ENCODE measurements at places on chromosomes 1 and 21.

DNA sequence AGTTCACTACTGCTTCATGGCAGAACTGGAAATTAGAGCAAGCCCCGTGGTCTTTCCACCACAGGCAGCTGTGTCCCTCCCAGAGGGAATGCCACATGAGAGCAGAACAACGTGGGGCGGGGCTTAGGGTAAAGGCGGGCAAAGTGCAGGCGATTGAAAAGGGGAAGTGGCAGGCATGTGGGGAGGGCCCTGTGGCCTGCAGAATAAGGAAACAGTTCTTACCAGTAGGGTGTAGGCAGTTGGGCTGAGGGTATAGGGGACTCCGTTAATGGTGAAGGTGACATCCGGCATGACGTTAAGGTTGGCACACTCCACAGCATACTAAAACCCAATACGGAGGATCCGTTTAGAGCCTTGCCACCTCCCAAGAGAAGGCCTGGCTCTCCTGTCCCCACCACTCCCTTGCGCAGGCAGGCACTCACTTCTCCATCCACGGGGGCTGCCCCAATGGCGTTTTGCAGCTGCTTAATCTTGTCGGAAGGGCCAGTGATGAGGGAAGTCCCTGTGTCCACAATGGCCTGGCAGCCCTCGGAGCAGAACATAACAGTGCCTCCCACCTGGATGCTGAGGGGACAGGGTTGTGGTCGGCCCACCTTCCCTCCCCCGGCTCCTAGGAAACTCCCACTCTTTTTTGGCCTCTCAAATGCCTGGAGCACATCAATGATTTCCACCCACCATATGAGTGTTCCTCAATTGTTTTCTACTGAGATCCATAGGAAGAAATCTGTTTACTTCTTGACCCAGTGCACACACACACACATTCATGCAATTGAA is 9.1 kb upstream of the RAB7B start:
- DNase-seq, result peak; percentile 6

DNA sequence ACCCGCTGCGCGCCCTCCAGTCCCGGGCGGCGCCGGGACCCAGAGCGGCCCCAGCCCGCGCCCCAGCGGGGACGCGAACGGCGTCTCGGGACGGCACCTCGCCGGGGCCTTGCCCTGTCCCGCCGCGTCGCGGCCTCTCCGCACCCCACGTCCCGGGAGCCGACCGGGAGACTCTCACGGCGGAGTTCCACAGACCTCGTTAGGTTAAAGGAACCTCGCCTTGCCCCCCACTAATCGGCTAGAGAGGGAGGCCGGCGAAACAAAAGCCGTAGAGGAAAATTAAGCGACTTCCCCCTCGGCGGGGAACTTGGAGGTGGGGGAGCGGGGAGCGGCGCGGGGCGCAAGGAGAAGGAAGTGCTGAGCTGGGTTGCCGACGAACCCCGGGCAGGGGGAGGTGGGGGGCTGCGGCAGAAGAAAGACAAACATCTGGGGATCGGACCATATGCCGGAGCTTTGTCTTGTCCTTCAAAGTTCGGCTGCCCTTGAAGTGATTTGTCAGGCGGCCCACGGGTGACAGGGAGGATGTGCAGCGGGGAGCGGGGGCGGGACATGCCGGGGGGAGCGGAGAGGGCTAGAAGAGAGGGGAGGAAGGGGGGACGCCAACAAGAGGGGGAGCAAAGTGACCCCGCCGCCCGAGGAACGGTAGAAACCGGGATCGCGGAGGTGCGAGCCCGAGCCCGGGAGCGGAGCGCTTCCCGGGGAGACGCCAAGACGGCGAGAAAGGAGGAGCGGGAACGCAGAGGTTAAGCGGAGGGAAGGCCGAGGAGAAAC is 120.0 kb upstream of the RRP15 start:
- peak; percentile 52 for DNase-seq

GRCh38 chr1:87760155-87760554 is 431.5 kb downstream of the LMO4 start:
- no peak for DNase-seq

GRCh38 chr1:87130438-87130837 is 198.2 kb upstream of the LMO4 start:
- no peak for DNase-seq

GRCh38 chr1:167777269-167777650 is 55.5 kb downstream of the MPZL1 start:
- DNase-seq, result no peak

GRCh38 chr1:25616987-25617624 is 515 bp downstream of the MAN1C1 start:
- DNase-seq, result no peak

GRCh38 chr1:173161510-173162221 is 45.5 kb downstream of the TNFSF4 start:
- no peak for DNase-seq

DNA sequence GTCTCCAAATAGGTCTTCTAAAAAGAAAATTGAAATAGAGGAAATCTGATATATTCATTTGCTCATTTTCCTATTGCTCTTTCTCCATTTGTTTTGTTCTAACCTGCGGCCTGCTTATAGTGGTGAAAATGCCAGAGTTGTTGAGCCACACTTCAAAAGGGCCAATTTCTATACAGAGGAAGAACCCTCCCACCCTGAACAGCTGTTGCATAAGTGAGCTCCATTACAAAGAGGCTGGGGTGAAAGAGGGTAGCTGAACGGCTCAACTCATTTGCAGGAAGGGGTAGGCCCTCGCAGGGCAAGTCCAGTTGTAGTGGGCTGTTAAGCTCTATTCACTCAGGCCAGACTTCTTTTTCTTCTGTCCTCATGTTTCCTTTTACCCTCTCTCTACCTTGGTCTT is 8.8 kb downstream of the ADCY10 start:
- no peak for DNase-seq

DNA sequence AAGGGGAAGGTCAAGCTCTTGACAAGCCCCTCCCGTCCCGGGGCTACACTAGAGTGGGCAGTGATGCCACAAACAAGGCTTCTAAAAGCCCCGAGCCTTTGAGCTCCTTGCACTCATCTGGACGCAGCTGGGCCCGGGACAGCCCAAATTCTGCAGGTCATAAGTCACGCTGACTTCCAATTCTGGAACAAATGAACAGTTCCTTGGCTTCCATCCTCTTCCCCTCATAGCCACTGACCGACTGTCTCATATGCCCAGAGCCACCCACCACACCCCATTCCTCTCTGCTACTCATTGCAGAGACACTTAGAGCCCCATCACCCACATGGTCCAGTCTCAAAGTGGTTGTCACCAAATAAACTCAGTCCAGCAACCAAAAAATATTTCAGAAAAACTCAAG is 32.8 kb upstream of the PRELP start:
- DNase-seq, result no peak

- no peak for DNase-seq
Observed at GRCh38 chr1:212678456-212679410, 20.9 kb downstream of the BATF3 start.

DNA sequence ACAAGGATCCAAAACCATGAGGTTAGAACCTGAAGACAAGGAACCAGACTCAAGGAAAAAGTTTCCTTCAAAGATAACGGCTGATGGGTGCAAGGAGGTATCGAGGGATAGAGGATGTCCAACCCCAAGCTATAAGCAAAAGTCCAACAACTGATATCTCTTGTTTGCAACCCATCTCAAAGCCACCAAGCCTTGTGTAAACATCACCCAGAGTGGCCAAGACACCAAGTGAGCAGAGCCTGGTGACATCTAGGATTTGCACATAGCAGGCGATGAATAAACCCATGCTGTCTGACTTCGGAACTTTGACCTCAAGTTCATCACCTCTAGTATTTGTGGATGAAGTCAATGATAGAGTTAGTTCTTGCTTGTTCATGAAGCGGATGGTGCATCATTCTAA is 180.7 kb downstream of the ETS2 start:
- no peak for DNase-seq

DNA sequence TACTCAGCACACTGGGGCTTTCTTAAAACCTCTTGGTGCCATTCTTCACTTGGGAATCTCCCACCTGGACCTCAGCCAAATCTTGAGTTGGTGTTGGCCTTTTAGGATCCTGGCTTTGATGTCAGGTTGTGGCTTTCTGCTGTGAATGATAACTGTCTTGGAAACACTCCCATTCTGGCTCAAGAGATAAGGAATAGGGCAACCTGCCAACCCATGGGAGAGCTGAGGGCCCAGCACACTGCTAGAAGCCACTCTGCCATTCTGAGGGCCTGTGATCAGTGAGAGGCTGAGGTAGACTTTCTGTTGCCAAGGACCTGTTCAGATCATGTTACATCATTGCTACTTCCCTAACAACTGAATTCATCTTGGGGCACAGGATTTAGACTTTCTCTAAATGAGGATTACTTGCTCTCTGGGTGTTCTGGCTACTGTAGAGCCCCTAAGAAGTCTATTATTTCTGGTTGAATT is 45.8 kb downstream of the TTC39A start:
- no peak for DNase-seq

GRCh38 chr1:223234534-223234933 is 91.5 kb upstream of the TLR5 start:
- no peak for DNase-seq

DNA sequence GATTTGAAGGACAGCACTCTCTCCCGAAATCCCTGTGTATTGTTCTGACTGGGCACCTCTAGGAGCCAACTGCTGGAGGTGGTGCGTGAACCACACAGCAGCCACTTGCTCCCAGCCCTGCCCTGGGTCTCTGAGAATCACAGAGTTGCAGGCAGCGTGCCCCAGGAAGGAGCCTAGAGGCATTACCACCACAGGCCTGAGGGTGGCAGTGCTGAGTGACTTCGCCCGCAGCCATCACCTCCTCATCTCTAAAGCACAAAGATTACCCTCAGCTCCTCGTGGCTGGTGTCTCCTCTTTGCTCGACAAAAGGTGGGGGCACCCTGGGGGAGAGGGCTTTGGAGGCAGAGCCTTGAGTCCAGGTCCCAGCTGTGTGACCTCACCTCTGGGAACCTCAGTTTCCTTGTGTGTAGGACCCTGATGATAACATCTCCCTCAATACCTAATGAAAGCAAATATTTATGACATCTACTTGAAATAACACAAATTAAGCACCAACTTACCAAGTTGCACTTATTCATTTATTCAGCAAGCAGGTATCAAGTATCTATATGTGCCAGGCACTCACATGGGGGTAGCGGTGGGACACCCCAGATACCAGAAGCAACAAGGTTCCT is 86.3 kb downstream of the VWA5B1 start:
- DNase-seq, result peak; percentile 63

DNA sequence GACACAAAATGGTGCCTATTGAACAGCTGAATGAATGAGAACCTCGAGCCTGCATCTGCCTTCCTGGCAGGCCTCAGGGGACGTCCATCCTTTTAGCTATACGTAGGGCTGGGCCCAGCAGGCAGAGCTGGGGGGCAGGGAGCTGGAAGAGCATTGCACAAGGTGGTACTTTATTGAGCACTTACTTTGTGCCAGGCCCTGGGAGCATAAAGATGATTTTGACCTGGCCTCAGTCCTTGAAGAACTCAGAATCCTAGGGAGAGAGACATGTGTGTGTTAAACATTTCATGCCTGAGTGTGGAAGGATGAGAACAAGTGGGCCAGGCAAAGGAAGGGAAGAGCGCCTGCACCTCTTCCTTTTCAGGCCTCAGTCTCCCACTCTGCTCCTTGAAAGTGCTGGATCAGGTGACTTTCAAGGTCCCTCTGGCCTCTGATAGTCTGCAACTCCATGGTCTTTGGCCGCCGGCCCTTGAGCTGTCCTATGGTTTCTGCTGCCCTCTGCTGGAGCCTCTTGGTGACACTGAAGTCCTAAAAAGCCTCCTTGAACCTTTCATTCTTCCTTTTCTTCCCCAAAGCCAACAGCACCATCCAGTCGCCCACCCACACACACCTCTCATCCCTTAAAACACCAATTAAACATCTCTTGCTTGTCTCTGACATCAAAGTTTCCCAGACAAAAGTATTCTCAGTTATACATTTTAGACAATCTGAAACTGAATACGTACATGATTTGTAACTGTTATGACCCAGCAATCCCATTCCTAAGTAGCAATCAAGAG is 3.5 kb upstream of the PEAR1 start:
- peak; percentile 47 for DNase-seq

DNA sequence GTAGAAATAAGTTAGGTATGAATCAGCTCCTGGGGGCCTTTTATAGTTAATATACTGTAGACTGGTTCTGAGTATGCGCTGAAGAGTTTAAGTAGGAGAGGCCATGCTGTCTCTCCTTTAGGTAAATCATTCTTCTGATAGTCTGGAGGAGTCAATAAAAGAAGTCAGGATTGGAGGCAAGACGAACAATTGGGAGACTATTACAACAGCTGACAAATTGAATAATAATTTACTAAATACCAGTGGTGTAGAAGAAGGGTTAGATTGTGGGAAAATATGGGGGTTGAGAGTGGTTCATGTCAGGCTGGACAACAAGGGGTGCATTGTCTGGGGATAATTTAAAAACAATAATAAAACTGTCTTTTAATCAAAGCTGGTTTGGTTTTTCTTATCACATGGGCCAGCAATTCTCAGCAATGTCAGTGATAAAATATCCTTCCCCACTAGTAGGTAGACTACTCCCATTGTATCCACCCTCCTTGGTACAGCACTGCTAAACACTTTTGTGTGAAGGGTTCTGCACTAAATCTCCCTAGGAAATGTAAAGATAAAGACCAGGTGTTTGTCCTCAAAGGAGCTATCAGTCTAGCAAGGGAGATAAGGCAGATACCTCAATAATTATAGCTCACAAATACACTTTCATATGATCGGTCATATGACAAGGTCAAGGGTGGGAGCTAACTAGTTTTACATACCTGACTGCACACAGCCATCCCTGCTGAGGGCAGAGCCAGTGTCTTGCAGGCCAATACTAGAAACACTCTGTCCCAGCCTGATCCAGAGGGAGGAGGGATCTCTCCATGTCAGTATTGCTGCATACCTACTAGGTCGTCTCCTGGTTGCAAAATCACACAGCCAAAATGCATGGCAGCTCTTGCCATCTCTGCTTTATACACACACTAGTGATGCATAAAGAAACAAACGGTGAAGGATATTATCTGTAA is 299.7 kb downstream of the VAV3 start:
- DNase-seq, result no peak

DNA sequence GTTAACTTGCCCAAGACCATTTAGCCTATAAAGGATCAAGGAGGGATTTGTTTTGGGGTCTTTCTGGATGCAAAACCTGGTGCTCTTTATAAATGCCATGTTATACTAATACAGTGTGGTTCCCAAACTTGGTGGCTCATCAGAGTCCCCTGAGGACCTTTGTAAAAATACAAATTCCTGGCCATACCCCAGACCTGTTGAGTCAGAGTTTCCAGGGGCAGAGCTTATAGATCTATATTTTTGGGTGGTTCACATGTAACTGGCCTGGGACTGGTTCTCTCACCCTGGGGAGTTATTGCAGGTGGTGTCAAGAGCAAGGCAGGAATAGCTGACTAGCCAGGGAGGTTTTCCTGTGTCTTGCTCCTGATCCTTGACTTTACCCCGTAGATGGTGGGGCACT is 136.9 kb upstream of the HNRNPU start:
- DNase-seq, result no peak

GRCh38 chr1:184610876-184611595 is 143.6 kb downstream of the EDEM3 start:
- DNase-seq, result peak; percentile 18

GRCh38 chr21:29648710-29649240 is 291.0 kb downstream of the GRIK1 start:
- no peak for DNase-seq

DNA sequence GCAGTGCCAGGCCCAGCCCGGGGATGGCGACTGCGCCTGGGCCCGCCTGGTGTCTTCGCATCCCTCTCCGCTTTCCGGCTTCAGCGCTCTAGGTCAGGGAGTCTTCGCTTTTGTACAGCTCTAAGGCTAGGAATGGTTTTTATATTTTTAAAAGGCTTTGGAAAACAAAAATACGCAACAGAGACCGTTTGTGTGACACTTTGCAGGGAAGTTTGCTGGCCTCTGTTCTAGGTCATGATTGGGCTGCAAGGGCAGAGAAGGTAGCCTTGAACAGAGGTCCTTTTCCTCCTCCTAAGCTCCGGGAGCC is 719 bp downstream of the SOD1 start:
- no peak for DNase-seq

All from NCI-H1436 (cell line).